ENCODE measurements at places on chromosomes 2 and 18. TPM values are rescaled to one million over a fixed set of nuclear protein-coding genes. Genes with fewer than 3 reads are reported as not detected.

DNA sequence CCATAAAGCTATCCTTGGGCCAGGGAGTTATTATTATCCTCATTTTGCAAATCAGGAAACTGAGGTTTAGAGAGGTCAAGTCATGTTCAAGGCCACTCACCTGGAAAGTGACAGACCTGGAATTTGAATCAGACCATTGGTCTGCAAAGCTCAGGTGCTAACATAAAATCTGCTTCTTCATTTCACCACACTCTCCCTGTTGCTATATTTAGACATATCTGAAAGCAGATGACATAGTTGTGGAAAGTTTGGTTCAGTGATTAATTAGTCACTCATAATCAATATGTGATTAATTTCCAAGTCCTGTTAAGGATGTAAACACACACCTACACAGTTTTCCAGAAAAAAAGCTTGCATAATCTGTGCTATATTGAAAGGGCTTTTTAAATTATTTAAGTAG, 57.4 kb downstream of the LINC00305 start:
- DNase-seq: no peak

- no peak for DNase-seq
These were observed 261.3 kb upstream of the NCKAP5 start for GRCh38 chr2:133829450-133830020.

DNA sequence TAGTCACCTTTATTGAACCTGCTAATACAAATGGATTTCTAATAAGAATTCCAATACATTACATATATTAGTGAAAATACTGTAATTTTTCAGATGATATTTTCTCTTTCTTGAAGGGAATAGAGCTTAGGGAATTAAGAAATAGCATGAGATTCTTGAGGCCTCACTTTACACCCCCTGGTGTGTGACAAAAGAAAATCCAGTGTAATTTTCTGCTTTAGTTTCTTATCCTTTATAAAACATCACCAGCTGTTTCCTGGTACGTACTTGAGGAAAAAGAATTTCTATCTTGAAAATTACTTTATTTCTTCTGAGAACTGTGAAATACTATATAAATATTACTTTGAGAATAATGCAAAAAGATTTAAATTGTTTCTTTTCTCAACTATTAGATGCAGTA, 71.6 kb downstream of the CLIP4 start:
- DNase-seq: no peak

- no peak for DNase-seq
These were observed 161.3 kb downstream of the CDH2 start for GRCh38 chr18:28015671-28016070.

GRCh38 chr2:120254178-120254577, 1.5 kb downstream of the RALB start:
- DNase-seq: no peak

The G6PC2 gene
- total RNA-seq: not detected

The UGT1A3 gene
- not detected for total RNA-seq

The RAB10 gene
- 128 TPM for total RNA-seq

GRCh38 chr2:42128721-42129486, 40.2 kb upstream of the EML4 start:
- peak; percentile 93 for DNase-seq
